Fibroblast of lung (primary cell): ENCODE measurements at places on chromosomes 5 and 9. TPM values are rescaled to one million over a fixed set of nuclear protein-coding genes. Genes with fewer than 3 reads are reported as not detected.
A peak's percentile ranks its signal among the peaks of the same experiment; 100 is the strongest.

Gene DAP
- 158 and 197 TPM in 2 replicates for polyA plus RNA-seq

Gene NUTM2G
- polyA plus RNA-seq: not detected in 2 replicates

DNA sequence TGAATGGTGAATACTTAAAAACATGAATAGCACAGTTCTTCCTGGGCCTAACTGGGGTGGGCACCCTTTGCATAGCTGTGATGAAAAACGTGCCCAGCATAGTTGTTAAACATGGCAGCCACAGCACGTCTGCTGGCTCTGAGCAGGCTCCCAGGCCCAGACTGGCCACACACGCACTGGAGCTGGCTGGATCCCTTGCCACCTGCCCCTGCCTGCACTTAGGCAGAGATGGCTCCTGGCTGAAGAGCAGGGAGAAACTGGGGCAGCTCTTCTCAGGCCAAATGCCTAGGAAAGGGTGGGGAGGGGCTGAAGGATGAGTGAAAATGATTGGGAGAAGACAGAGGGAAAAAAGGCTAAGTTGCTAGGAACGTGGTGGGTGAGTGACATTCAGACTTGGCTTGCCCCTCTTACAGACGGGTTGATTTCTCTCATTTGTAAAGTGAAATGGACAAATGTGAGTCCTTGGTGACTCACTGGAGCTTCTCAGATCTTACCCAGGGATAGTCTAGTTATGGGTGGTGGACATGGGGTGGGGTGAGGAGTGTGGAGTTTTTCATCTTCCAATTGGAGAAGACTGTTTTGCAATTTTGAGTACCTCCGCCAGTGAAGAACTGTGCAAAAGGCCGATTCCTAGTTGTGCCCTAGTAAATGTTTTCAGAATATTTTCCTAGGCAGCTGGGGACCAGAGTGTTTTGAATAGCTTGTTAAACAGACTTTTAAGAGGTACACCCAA lies 42.4 kb downstream of the TRIO start:
- DNase-seq: peak; percentile 90

DNA sequence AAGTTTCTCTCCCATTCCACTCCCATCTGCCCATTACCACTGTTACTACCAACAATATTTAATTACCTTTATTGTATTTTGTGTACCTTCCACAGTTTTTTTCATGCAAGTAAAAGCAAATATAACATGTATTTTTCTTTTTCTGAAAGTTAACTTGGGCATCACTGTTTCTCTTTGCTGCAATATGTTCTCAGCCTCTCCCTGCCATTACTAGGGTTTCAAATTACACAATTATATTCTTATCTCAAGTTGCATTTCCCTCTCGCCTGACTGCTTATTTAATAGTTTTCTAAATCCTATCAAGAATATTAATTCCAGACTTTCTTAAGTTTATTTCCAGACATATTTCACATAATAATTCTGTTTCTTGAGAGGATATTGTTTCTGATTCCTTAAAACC lies 46.9 kb upstream of the GAS1 start:
- peak; percentile 27 for DNase-seq

DNA sequence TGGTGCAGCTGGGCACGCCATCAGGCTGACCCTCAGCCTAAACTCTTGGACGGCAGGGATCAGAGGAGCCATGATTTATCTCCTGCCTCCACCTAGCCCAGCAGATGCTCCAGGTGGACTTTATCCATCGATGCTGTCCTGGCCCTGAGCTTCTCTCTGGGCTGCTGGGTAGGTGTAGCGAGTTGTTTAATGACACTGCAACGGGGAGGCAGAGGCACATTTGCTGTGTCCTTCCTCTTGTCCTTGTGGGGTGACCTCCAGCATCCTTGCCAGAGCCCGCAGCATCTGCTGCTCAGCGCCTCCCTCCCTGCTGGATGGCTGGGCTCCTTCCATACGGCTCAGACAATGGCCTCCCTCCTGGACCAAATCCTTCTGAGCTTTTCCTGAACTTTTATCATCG lies 103.1 kb upstream of the IRX4 start:
- no peak for DNase-seq

DNA sequence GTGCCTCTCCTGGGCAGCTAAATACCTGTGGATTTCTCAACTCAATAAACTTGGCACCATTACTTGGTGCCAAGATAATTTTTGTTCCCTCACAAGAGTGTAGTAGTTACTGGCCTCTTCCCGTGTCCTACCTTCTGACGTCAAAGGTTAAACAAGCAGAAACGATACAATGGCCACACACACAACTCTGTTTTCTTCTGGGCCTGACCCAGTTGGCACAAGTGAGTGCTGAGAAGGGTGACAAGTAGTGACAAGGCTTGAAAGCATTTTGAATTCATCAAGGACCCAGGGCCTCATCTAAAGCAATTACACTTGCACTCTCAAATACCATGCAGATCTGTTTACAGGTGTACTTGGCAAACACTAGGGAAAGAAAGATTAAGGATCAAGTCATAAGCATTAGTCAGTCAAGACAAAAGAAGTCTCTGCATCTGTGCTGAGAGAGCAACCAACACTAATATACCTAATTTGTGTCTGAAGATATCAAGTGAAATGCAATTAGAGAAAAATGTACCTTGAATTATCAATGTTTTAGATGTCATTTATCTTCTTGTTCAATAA lies 30.8 kb downstream of the RASEF start:
- no peak for DNase-seq
